ENCODE measurements at places on chromosomes 1 and 21. TPM values are rescaled to one million over a fixed set of nuclear protein-coding genes. Genes with fewer than 3 reads are reported as not detected.

The RHEX gene
- not detected for total RNA-seq

The PROX1 gene
- total RNA-seq: not detected

The PTPN22 gene
- total RNA-seq: not detected

The TNFRSF9 gene
- total RNA-seq: 3.4 TPM

Measured in A549 treated with CpdA at 1 μM for 4 hours (cell line).